ENCODE measurements at places on chromosomes 4 and X.

DNA sequence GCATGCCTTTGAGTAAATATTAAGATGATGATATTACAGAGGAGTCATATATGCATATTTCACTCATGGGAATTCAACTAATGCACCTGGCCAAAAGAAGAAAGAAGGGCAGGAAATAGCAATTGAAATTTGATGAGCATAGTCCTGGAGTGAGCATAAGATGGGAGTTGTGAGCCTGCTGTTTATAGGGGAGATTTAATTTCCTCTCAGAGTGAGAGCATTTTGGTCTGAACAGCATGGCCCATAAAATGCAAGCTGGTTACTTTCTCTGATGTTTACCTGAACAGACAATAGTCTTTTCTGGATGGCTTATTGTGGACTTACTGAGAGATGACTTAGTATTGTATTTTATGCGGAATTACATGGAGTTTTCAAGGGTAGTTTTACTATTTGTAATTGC is 53.6 kb downstream of the FHIP1A start:
- DNase-seq = no peak

DNA sequence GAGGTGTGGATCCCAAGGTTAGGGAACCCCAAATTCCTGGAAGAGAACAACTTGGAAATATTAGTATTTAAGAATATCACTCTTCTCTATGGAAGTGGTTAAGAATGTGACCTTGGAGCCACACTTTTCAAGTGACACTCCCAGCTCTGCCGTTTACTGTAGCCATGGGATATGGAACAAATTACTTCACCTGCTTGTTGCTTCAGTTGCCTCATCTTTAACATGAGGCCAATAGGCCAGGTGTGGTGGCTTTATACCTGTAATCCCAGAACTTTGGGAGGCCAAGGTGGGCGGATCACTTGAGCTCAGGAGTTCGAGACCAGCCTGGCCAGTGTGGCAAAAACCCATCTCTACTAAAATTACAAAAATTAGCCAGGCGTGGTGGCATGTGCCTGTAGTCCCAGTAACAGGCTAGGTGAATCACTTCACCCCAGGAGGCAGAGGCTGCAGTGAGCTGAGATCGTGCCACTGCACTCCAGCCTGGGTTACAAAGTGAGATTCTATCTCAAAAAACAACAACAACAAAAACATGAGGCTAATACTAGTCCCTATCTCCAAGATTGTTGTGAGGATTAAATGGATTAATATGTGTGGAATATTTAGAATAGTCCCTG is 13.0 kb downstream of the IL13RA1 start:
- no peak for DNase-seq

DNA sequence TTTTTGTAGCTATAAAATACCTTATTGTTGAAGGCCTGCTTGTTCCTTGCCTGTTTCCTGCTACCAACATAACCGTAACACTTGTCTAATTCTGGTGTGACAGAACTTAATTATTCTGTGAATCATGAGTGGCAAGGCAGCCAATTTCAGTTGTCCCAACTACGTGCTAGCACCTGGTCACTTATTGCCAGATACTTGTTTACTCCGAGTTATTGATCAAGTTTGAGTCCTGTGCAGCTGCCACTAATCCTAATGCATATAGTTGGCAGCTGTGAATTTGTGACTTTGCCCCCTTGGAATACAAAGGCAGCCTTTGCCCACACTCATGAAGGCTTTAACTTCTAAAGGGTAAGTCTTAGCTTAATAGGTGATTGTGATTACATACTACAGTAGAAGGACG is 7.8 kb upstream of the RNF128 start:
- no peak for DNase-seq

DNA sequence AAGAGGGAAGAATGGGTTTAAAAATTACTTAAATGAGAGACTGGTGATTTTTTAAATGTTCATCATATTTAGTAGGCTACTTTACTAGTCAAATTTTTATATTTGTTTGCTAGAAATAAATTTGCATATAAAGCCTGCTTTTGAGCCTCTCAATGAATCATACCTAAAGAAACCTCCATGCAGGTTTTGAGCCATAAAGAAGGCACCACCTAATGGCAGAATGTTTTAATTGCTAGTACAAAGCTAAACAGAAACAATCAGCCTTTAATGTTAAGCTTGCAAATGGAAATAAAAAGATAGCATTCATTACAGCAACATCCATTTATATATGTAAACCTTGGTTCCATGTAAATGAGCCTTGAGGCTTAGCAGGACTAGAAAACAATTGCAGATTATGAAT is 989.7 kb downstream of the CCSER1 start:
- DNase-seq = no peak

- DNase-seq = peak; percentile 15
Observed at GRCh38 chr4:149031399-149031798, 589.2 kb upstream of the NR3C2 start.

GRCh38 chr4:11700751-11701226 is 272.1 kb upstream of the HS3ST1 start:
- no peak for DNase-seq

DNA sequence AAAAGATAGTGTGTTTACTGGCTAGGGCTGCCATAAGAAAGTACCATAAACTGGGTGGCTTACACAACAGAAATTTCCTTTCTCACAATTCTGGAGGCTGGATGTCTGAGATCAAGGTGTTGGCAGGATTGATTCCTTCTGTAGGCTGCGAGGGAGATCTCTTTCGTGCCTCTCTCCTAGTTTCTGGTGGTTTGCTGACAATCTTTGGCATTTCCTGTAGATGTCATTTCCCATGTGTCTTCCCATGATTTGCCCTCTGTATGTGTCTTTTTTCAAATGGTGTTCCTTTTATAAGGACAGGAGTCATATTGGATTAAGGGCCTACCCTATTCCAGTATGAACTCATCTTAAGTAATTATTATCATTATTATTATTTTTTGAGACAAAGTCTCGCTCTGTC is 27.9 kb upstream of the LCORL start:
- no peak for DNase-seq
